Mucosa of descending colon (tissue), 3 donors: ENCODE measurements at places on chromosomes 1 and 21. TPM values are rescaled to one million over a fixed set of nuclear protein-coding genes. Genes with fewer than 3 reads are reported as not detected.
A peak's percentile ranks its signal among the peaks of the same experiment; 100 is the strongest.

MIXL1 gene
- total RNA-seq: 0.38 TPM

C1orf53 gene
- total RNA-seq: 6.8 TPM

TCHHL1 gene
- not detected for total RNA-seq

SEMA6C gene
- total RNA-seq: 9.3 TPM

ARHGAP30 gene
- 8.1 TPM for total RNA-seq

SLC6A17 gene
- total RNA-seq: 0.10 TPM

- DNase-seq: no peak
These were observed 4.5 kb downstream of the CHML start for GRCh38 chr1:241635556-241636152.

DNA sequence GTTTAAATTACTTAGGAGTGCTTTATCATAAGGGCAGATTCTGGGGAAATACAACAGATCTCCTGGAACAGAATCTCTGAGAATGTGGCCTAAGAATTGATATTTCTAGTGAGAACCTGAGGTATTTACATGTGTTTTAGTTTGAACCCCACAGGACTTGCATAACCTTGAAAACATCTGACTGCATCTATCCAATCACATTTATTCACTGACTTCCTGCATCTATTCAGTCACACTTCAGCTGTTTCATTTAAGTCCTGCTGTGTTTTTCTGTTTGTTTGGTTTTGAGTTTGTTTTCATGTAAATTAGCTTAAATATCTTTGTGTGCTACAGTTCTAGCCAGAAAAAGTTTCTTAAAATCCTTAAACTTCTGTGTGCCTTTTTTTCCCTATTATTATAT lies 1260.7 kb downstream of the PLA2G4A start:
- no peak for DNase-seq

- DNase-seq: peak; percentile 54
These were observed 1.2 kb downstream of the RUSC1 start for GRCh38 chr1:155321639-155322503.

- DNase-seq: no peak
These were observed 49.5 kb upstream of the VCAM1 start for GRCh38 chr1:100670083-100670482.

DNA sequence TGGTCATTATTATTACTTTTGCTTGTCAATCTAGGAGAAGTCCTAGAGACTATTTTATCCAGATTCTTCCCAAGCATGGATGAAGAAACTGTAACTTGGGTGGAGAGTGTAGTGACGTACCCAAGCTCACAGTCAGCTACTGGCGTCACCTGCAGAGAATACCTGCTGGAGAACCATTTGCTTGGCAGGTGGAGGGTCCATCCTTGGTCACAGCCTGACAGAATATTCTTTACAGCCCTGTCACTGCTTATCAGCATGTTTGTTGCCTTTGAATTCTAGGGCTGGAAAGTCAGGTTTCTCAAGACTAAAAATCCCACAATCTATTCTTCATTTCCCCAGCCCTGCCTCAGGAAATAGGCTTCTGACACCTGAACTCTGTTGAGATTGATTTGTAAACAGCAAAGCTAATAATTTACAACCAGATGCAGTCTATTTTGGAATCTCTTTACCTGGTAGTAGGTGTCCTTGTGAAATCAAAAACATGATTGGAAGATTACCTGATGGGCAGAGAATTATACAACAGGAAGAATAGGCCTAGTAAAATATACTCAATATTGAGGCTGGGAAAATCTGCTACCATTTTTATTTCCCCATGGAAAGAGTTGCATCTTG lies 100.4 kb upstream of the ZNF644 start:
- no peak for DNase-seq

- DNase-seq: no peak
These were observed 2.2 kb upstream of the SPRR1B start for GRCh38 chr1:153028766-153029165.

- DNase-seq: no peak
These were observed 1099.5 kb downstream of the PLA2G4A start for GRCh38 chr1:187928288-187928687.

- no peak for DNase-seq
These were observed 233.1 kb downstream of the PAPPA2 start for GRCh38 chr1:176696109-176696508.

GRCh38 chr1:154859786-154860155 lies 10.3 kb downstream of the KCNN3 start:
- DNase-seq: no peak

- no peak for DNase-seq
These were observed 144.0 kb downstream of the KIF26B start for GRCh38 chr1:245298781-245299180.

GRCh38 chr1:219276049-219276738 lies 102.5 kb downstream of the LYPLAL1 start:
- no peak for DNase-seq

DNA sequence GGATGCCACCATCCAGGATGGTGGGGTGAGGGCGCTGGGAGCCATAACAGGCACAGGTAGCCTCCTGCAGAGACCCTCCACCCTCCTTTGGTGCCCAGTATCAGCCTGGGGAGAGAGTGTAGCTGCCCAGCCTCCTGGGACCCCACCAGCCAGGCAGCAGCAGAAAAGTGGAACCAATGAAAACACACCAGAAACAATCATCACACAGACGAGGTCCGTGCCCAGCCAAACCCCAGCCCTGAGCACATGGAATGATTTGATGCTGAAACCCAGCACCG lies 285.1 kb downstream of the PTPRU start:
- no peak for DNase-seq

DNA sequence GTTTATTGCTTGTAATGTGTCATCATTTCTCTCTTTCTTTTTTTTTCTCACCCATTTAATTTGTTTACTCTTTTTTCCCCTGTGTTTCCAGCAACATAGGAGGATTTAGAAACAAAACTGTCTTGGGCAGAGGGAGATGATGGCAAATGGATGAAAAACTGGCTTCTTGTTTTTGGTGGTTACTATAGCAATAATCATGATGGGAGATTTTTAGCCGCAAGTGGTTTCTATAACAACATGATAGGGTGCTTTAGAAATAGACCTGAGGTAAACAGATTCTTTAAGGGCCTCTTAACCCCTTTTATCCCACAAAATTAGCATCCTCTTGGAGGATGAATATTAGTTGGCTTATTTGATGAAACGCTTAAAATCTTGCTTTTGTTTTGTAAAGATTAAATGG lies 51.6 kb downstream of the CRB1 start:
- DNase-seq: no peak

- no peak for DNase-seq
These were observed 51.0 kb downstream of the TNN start for GRCh38 chr1:175118375-175119367.

- DNase-seq: no peak
These were observed 3.9 kb downstream of the CD53 start for GRCh38 chr1:110876748-110877341.

DNA sequence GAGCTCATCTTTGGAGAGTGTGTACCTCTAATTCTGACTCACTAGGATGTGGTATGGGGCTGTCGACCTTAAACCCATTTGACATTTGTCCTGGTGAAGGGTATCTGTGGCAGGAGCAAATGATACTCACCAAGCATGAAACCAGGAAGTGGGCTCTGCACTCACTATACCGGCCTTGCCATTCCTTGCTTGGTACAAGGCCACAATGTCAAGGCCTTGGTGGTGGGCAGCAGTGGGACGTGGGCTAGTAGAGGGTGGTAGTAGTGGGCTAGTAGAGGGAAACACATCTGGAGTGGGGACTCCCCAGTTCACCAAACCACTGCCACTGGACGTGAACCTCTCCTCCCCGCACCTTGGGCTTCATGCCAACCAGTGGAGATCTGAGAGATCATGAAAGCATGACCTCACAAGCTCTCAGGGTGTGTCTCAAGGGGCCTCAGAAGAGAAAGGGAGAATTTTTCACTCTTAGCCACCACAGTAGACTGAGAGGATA lies 11.5 kb downstream of the TNFSF4 start:
- DNase-seq: no peak

- no peak for DNase-seq
These were observed 45.5 kb downstream of the SNRPE start for GRCh38 chr1:203906932-203907331.
